Mucosa of gallbladder (tissue), 1 donor: ENCODE measurements at places on chromosomes 3 and 15. TPM values are rescaled to one million over a fixed set of nuclear protein-coding genes. Genes with fewer than 3 reads are reported as not detected.
A peak's percentile ranks its signal among the peaks of the same experiment; 100 is the strongest.

BRK1 gene
- total RNA-seq: 126 TPM

- no peak for DNase-seq
Observed at GRCh38 chr3:152729906-152730305, 105.0 kb upstream of the P2RY1 start.

DNA sequence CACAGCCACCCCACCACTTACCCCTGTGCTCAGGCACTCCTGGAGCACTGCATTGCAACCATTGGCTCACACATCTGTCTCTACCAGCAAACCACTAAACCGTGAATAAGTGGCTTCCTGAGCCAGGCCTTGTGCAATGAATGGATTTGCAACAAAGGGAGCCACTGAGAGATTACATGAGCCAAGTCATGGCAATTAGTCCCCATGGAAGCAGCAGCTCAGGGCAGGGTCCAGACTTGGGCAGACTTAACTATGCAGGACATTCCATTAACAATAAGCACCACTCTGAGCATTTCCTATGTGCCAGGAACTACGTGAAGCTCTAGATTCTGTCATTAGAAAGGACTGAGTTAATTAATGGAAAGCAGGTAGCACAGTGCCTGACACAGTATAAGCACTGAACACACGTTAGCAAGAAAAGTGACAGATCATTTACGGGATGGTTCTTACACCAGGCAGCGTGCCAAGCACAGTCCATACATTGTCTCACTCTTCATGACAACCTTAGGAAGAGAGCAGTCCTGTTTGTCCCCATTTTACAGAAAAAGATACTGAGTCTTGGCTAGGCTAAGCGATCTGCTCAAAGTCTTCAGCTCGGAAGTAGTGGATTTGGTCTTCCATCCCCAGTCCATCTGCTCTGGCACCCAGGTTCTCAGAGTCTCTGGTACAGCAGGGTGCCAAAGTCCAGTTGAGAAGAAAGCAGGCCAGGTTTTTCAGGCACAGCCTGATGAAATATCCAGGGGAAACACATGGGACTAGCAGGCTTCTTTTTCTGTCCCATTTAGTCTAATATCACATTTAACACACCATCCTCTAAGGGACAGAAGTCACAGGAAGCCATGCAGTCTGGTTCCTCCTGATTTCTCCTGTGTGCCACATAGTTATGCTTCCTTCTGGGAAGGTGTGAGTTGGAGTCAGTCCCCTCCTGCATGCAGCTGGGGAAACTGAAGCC, 44.1 kb downstream of the LIPC start:
- no peak for DNase-seq

PTH1R gene
- total RNA-seq: 11.7 TPM

SPINK8 gene
- not detected for total RNA-seq

DNA sequence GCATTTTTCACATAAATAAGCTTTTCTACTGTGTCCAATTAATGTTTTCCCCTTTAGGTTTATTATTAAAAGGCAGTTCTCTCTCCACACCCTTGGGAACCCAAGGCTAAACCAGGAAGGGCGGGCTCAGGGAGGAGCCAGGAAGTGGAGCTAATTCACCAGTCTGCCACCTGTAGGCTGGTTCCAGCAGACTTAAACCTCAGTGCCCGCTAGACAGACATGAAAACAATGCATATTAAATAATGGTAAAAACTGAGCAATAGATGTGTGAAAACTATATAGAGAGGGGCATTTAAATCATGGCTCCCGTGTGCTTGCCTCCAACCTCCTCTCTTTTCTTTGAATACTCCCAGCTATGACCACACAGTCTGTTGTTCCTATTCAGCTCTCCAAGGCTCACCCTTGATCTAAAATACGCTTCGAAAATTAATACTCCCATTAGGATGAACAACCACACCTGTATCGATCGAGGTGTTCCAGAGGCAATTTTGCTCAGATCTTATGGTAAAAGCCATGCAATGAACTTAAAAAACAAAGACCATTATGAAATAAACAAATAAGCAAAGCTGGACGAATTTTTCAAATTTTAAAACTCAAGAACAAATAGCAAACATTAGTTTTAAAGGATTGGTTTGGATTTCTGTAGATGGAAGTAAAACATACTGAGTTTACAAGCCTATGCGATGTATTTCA, 253.3 kb downstream of the TJP1 start:
- DNase-seq: peak; percentile 52

TRIM59 gene
- total RNA-seq: 5.6 TPM

DNA sequence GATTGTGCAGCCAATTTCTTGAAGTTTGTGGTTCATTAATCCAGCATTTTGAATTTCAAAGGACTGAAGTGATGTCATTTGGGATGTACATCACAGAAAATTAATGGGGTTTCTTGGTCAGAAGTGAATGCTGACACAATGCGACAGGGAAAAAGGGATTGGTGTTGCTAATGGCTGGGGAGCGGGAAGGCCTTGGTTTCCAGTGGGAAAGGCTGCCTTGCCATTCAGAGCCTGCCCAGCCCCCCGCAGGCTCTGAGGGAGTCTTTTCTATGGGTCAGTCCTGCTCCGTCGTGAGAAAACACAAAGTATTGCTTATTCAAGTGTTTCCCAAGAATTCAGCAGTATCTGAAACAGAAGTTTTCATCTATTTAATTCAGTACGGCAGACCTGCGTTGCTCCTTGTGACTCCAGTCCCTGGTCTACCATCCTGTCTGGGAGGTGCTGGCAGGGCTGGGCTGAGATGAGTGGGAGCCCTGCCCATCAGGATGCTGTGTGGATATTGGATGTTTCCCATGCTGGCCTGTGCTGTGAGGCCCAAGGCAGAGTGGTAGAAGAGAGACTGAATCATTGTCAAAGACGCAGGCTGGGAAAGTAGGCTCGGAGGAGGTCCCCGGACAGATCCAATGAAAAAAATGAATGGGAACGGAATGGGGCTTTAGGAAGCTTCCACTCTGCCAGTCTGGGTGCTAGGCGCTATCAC, 111.2 kb upstream of the KLHL25 start:
- no peak for DNase-seq

DNA sequence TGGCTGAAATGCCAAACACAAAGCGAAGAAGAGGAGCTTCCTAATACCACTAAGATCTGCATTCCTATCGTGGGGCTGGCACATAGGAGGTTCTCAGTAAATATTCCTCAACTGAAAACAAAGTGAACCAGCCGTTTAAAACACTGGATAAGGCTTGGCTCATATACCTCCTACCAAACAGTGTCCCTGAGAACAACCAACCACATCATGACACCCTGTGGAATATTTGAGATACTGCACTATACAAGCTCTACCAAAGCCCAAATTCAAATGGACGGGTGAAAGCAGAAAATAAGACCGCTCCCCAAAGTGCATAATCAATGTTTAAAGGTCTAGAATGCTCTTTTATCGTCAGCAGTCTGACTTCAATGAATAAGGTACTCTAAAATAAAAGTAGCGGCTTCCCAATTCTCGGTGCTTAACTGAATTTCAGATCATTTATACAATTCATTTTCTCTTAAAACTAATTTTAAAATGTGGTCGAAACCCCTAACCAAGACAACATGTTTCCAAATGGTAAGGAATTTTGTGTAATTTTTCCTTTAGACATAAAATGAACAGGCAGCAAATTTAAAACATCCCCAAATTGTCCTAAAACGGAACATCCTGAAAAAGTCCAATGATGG, 425.8 kb downstream of the ERC2 start:
- DNase-seq: no peak

TAGLN3 gene
- not detected for total RNA-seq

REC114 gene
- not detected for total RNA-seq

- no peak for DNase-seq
Observed at GRCh38 chr3:136979204-136979603, 21.4 kb downstream of the IL20RB start.

- DNase-seq: peak; percentile 38
Observed at GRCh38 chr3:51955893-51956770, 951 bp downstream of the GPR62 start.

- DNase-seq: no peak
Observed at GRCh38 chr3:72446218-72447058, 401.8 kb downstream of the SHQ1 start.

- DNase-seq: no peak
Observed at GRCh38 chr3:153273217-153273616, 111.2 kb downstream of the RAP2B start.

- no peak for DNase-seq
Observed at GRCh38 chr3:16396202-16396601, 117.3 kb downstream of the RFTN1 start.

DNA sequence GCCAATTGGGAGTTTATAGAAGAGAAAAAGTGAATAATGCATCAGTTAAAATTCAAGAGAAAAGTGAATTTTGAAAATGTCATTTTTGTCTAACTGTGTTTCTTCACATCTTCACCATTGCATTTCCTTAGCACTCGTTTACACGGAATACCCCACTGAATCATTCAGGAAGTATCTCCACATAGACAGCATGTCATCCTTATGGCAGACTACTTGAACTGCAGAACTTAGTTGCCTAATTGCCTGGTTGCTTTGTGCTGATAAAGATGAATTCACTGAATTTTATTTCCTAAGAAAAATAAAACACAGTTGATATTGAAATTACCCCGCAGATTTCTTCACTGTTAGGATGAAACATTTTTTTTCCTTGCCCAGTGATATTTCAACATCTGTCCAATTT, 627.1 kb downstream of the ROBO1 start:
- DNase-seq: no peak

LRRC31 gene
- total RNA-seq: 2.9 TPM

AMT gene
- 20.7 TPM for total RNA-seq

HOMER2 gene
- total RNA-seq: 152 TPM

ITIH1 gene
- 4.8 TPM for total RNA-seq

- no peak for DNase-seq
Observed at GRCh38 chr3:124821356-124821755, 65.8 kb downstream of the ITGB5 start.

DNA sequence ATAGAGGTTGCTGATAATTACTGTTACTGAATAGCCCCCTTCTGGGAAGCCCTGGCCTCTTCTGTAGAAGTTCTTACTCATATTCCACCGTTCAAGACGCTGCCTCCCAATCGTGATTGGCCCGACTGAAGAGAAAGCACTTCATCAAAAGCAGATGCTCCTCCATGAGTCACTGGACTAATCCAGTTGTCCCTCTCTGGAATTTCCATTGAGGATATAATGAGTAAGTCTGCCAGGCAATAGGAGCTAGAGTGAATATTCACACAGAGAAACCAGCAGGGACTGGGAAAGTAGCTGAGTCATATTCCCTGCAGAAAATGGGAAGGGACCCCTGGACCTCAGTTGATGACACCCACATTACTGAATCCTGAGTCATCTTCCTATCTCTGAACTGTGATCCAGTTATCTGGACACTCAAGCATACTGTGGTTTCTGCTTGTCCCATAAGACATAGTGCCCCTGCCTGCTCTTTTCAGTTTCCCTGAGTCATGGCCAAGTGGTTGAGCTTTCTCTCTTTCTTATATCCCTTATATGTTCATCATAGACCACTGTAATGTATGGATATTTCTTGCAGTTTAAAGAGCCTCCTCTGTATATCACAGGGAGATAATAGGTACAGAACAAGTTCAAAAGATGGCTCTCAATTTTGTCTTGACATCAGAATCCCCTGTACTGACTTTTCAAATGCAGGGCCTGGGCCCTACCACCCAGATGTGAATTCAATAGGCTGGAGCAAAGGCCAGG, 151.2 kb upstream of the CDIN1 start:
- no peak for DNase-seq

DNA sequence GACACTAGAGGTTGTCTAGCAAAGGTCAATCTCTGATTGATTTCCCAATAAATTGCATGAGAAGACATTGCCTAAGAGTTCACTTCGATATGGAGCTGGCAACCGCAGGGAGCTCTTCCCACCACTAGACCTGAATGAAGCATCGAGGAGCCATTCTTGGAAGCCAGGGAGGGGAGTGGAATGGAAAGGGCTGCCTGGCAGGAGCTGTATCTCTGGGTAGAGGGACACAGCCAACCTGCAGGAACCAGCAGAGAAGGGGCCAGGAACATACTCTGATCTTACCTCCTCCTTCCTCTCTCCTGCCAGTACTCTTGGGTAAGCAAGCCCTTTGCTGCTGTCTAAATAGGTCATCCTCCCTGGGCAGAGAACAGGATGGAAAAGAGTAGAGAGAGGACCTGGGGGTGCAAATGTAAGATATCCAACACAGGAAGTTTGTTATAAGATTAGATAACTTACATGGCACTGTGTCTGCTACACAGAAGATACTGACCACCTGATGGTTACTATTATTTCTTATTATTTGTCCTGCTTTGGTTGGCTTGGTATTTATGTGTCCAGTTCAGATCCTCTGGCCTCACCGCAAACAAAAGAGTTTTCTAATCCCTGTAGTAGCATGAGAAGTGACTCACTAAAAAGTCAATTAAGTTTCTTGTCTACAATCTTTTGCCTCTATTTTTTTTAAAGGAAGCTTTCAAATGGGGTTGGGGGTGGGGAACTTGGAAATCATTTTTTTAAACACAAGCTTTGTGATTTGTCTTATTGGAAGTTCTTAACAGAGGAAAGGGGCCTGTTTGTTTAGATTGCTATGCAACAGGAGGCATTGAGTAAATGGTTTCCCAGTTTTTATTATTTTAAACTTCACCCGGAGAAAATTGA, 156.7 kb upstream of the TSC22D2 start:
- DNase-seq: no peak

DNA sequence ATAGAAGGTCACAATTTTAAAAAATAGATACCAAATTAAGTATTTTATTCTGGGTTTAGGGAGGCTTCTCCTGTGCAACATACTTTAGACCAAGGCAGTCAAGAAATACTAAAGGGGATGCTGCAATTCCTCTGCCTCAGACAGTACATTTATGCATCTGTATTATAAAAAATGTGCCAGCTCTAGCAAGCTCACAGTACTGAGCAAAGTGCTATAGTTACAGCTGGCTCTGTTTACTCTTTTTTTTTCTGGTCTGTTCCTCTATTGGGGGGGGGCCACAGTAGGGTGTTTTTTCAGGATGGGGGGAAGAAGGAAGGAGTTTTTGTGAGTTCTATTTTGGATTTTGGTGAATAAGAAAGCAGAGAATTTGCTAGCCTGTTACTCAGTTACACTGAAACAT, 185.0 kb downstream of the TIGIT start:
- DNase-seq: no peak

DNA sequence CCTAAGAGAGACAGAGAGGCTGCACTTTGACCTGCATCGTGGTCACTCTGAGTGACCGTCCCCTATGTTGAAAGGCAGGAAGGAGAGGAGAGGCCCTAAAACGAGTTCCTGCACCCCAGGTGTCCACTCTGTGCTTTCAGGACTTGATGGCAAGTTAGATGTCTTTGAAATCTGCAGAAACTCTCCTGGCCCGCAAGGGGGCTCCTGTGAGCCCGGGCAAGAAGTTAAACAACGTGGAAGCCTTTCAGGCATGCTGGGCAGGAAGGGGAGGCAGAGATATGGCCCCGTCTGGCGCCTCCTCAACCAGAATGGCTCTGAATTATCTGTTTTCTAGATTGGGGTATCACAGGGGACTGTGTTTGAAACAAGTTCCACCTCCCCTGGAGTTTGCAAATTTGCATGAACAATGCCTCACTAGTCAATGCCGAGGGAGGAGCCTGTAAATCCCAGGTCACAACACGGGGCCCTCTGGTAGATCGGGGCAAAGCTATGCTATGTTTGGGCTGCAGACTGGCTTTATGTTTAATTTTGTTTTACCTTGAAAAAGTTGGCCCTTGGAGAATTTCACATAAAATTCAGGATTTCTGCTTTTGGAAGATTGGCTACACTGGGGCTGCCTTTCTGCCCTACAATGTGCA, 9.8 kb downstream of the CTXND1 start:
- DNase-seq: no peak

MINAR1 gene
- 0.32 TPM for total RNA-seq

- no peak for DNase-seq
Observed at GRCh38 chr3:131323014-131323413, 58.6 kb upstream of the NUDT16 start.

GRCh38 chr3:67901681-67902080, 247.3 kb upstream of the SUCLG2 start:
- DNase-seq: no peak
